Aorta (tissue), 5 donors: ENCODE measurements at places on chromosomes 3 and 15. TPM values are rescaled to one million over a fixed set of nuclear protein-coding genes. Genes with fewer than 3 reads are reported as not detected.

The DUT gene
- 77.7 TPM for total RNA-seq

The TYRO3 gene
- total RNA-seq, result 6.0 TPM

The SAMD7 gene
- not detected for total RNA-seq

The FEZF2 gene
- not detected for total RNA-seq

The EXD1 gene
- total RNA-seq, result not detected

The EDEM1 gene
- total RNA-seq, result 37.9 TPM

The CPN2 gene
- total RNA-seq, result not detected

The SPATA12 gene
- total RNA-seq, result not detected

The SKOR1 gene
- total RNA-seq, result 1.2 TPM

The NPAP1 gene
- total RNA-seq, result not detected

The SLC22A13 gene
- 1.3 TPM for total RNA-seq

The ATP2B2 gene
- 0.29 TPM for total RNA-seq

The ANP32A gene
- 76.1 TPM for total RNA-seq

The GATA2 gene
- 12.5 TPM for total RNA-seq

The FAM107A gene
- total RNA-seq, result 23.6 TPM

The CCR3 gene
- total RNA-seq, result not detected

The GOLGA8O gene
- total RNA-seq, result 2.1 TPM

The C3orf52 gene
- total RNA-seq, result 16.8 TPM
